Hypothalamus (tissue), 51 donors: ENCODE measurements at places on chromosomes 12 and 14.

- DNase-seq = no peak
Measured at GRCh38 chr12:54352022-54352531, 12.2 kb downstream of the GPR84 start.

GRCh38 chr12:7493006-7493405, 10.6 kb downstream of the CD163 start:
- no peak for DNase-seq

- DNase-seq = no peak
Measured at GRCh38 chr12:63994704-63995103, 150.2 kb downstream of the SRGAP1 start.

DNA sequence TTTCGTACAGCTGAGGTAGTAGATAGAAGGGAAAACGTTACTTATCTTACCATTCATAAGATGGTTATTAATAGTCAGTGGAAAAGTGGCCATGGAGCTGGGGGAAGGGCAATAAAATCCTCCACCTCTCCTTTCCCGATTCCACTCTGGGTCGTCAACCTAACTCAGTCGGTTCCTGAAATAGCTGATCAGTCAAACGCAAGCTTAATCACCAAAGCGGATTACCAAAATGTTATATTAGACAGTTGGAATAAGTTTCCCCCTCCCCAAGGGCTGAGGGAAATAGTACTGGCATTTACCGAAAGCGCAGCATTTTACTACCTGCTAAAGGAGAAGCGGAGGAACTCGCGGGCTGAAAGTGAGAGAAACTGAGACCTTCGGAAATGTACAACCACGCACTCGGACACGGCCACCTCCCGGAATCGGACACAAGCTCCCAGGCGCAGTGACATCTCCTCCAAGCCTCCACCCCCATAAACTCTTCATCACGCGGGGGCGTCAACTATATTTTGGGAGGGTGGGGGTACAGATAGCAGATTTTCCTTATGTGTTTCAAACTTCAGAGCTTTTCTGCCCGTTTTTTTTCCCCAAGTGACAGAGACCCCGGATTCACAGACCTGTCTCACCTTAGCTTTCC, 1.2 kb downstream of the PPM1H start:
- DNase-seq = peak; percentile 32

DNA sequence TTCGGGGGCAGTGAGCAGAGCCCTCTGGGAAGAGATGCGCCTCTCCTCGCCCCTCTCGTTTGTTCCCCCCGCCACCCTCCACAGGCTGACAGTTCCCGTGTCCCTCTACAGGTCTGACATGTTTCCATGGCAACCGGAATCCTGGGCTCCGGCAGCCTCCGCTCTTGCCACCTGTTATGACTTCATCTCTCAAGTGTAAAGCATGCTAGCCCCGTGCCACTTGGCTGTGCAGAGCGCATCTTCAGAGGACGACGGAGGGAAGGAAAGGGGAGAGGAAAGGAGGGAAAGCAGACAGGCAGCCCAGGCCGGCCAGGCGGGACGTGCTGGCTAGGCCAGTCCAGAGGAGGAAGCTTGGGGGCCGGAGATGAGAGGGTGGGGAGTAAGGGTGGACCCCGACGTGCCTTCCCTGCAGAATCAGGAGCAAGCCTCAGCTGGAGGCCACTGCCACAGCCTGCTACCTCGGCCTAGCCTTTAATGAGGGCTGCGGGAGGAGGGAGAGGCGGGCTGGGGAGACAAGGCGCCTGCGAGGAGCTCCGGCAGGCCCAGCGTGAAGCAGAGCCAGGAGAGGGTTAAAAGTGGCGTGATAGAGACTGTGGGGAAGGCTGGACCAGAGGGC, 214.3 kb downstream of the DPF3 start:
- peak; percentile 14 for DNase-seq

- no peak for DNase-seq
Measured at GRCh38 chr12:120571299-120571698, 9.9 kb downstream of the POP5 start.

DNA sequence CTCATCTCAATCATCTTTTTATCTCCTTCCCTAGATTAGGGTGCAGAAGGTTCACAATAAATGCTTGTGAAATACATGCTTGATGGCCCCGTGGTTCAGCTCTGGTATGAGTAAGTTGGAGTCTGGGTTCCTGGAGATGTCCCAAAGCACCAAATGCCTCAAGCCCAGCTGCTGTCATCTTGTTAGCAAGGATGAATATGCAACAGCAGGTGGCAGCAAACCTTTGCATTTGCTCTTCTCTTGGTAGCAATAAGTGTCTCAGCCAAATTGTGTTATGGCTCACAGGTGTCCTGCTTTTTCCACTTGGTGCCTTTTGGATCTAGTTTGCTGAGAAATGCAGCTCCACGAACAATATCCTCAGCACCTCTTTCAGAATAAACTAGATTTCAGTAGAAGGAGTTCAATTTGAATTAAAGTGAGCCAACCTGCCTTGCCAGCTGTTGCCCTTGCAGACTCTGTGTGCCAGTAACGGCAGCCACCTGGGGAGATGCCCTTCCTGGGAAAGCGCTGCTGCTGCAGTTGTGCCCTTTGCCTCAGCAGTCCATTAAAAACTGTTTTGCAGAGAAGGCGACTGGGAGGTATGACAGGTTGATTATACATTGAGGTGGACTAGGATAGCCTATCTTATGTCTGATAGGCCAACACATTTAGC, 417.3 kb downstream of the SNAPC1 start:
- DNase-seq = no peak

GRCh38 chr12:111141205-111141604, 220.8 kb upstream of the MYL2 start:
- DNase-seq = no peak

- no peak for DNase-seq
Measured at GRCh38 chr12:27553941-27554340, 29.9 kb downstream of the PPFIBP1 start.

GRCh38 chr12:105860561-105861207, 278.1 kb downstream of the NUAK1 start:
- no peak for DNase-seq
